MV-4-11 (cell line): ENCODE measurements at places on chromosomes 5 and 9.
A peak's percentile ranks its signal among the peaks of the same experiment; 100 is the strongest.

- no peak for DNase-seq
These were observed 24.3 kb upstream of the TRIM32 start for GRCh38 chr9:116662646-116663310.

GRCh38 chr5:126514558-126515141 lies 80.4 kb downstream of the ALDH7A1 start:
- no peak for DNase-seq

GRCh38 chr9:129384491-129385210 lies 206.6 kb upstream of the IER5L start:
- no peak for DNase-seq

GRCh38 chr9:103731541-103731940 lies 362.6 kb upstream of the SMC2 start:
- no peak for DNase-seq

DNA sequence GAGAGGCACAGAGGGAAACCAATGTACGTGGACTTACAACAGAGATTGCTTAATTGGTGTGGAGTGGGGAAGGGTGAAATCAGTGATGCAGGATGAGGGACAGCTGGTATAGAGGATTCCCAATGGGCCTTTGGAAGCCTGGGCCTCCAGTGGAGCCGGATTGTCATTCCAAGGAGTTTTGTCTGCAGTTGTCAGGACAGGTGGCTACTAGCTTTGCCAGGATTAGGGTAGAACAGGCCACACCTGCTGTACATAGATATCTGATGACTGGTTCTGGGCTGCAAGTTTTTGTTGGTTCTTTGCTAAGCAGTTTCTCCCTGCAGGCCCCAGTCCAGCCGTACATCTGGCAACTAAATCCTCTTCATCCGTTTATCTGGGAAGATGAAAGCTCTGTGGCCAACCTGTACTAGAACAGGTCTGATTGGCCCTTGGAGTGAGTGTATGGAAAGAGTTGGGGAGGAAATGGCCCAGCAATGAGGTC lies 4.2 kb downstream of the SKP2 start:
- no peak for DNase-seq

- DNase-seq, result no peak
These were observed 8.3 kb upstream of the XPA start for GRCh38 chr9:97705354-97705950.

GRCh38 chr9:127866535-127866934 lies 10.9 kb downstream of the AK1 start:
- DNase-seq, result no peak

DNA sequence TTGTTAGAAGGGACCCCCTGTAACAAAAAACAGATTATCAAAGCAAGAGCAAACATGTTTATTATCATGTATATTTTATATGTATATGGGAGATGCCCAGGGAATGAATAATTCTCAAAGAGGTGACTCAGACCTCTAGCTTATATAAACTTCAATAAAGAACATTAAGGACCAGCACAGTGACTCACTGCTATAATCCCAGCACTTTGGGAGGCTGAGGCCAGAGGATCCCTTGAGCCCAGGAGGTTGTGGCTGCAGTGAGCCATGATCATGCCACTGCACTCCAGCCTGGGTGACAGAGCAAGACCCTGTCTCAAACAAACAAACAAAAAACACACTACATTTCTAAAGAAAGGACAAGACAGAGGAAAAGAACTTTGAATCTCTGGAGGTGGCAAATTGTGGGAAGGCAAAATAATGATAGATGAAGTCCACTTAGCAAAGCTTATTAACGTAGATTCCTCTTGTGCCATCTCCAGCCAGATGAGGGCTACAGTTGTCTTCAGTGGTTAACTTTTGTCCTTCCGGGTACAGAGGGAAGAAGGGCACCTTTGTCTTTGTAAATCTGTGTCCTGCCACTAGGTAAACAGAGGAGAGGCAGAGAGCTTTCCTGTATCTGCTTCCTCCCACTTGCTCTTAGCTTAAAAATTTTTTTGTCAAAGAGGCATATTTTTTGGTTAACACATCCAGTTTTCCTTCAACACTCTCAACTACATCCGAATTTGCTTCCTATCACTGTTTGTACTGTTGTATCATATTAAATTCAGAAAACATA lies 7.5 kb upstream of the RFK start:
- DNase-seq, result no peak

- DNase-seq, result no peak
These were observed 45.6 kb downstream of the PIK3R1 start for GRCh38 chr5:68261169-68261568.

DNA sequence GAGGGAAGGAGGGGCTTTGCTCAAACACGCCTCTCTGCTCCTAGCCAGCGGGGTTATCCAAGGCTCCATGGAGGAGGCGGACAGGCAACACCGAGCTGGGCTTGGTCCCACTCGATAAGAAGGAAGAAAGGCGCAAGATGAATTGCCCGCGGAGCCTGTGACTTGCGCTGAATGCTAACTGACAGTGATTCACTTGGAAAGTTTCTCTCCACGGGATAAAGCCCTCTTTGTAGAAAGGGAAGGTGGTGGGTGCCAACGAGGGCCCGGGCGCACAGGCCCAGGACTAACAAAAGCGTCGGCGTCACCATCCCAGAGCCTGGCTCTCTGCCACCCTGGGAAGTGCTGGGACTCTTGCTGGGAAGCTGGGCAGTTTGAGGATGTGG lies 76.0 kb downstream of the VAV2 start:
- DNase-seq, result no peak

- no peak for DNase-seq
These were observed 91.2 kb upstream of the SNX2 start for GRCh38 chr5:122683631-122684030.

DNA sequence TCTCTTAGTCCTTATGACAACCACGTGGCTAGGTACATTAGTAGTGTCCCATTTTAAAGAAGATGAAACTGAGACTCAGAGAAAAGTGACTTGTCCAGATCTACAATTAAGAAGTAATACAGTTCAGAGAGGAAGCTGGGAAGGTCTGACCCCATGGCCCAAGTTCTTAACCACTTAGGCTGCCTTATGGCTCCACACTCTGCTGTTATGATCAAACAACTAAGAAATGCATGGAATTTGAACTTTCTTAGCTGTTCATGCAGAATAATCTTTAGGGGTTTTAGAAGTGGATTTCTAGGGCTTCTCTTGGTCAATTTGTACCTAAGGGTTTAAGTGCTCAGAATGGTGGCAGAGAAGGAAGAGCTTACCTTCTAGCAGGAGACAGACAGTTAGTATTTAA lies 128.0 kb upstream of the MSX2 start:
- DNase-seq, result no peak

DNA sequence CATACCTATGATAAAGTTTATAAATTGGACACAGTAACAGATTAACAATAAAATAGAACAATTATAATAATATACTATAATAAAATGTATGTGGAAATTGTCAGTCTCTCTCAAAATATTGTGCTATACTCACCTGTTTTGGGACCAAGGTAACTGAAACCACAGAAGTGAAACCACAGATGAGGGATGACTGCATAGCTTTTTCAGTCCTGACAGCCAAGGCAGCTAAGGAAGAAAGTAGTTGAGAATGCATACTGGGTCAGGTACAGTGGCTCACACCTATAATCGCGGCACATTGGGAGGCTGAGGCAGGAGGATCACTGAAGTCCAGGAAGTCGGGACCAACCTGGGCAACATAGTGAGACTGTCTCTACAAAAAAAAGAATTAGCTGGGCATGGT lies 8.9 kb downstream of the SRP19 start:
- DNase-seq, result no peak

GRCh38 chr9:17398350-17398749 lies 180.5 kb upstream of the SH3GL2 start:
- no peak for DNase-seq

DNA sequence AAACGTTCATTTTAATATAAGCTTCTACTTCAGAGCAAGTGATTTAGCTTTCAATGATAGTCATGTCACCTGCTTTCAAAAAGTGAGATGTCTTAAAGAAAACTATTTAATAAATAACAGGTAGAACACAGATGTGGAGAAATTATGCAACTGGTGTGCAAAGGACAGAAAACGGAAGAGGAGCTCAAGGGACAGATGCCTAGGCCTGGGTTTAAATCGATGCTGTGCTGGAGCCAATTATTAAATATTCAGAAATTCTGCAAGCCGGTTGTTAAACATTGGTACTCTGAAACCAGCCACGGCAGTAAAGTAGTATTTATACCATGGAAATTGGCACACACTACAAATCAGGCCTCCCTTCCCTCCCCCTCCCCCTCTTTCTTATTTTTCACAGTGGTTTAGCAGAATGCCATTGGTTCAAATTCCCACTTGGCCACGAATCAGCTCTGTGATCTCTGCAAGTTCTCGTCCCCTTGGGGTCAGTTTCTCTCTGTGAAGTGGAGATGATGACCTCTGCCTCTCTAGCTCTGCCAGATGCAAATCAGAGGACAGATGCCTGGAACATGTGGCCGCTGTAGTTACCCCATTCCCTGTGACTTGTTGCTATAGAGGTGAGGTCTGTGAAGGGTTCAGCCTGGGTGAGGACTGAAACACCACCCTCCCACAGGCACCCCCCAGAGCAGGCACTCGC lies 6.2 kb upstream of the RNF130 start:
- no peak for DNase-seq

GRCh38 chr5:128579639-128580038 lies 41.6 kb upstream of the FBN2 start:
- DNase-seq, result no peak

GRCh38 chr5:108827131-108827530 lies 79.4 kb downstream of the FER start:
- DNase-seq, result no peak

- DNase-seq, result no peak
These were observed 10.1 kb upstream of the FOXE1 start for GRCh38 chr9:97842960-97843359.

DNA sequence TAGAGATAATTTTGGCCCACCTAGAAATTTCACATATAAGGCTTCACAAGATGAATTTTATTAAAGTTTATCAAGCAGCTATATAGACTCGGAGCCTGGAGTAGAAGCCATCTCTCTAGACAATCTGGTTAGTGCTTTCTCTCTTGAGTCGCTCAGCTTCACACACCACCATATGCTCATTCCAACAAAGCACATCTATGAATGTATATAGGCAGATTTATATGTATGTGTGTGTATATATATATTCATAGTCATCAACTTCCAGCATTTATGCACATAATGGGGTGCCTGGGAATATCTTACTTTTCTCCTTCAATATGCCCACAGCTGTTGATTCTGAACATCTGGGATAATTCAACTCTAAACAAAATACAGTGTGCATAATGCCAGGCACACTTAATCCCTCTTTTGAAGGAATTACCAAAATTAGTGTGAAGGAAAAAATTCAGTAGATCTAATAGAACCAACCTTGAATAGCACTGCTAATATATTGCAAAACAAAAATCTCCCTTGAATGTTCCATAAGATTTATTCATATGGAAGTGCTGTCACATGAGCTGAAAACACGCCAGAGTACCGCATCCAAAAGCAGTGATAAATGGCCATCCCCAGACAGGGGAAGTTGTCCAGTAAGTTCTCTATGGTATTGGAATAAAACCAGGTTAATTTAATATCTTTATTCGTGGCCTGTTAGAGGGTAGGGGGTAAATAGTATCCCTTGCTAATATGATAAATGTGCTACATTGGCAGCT lies 56.0 kb upstream of the MOCS2 start:
- DNase-seq, result no peak

- DNase-seq, result peak; percentile 51
These were observed 7.6 kb downstream of the CRAT start for GRCh38 chr9:129102791-129103594.

- no peak for DNase-seq
These were observed 36.7 kb downstream of the SLC27A6 start for GRCh38 chr5:129001841-129002526.

GRCh38 chr9:83106263-83106662 lies 43.3 kb upstream of the RASEF start:
- no peak for DNase-seq

GRCh38 chr9:87545858-87546257 lies 48.2 kb downstream of the DAPK1 start:
- DNase-seq, result no peak

GRCh38 chr5:164346785-164347630 lies 841.6 kb downstream of the MAT2B start:
- DNase-seq, result peak; percentile 47

- peak; percentile 27 for DNase-seq
These were observed 597.3 kb upstream of the DAB2 start for GRCh38 chr5:40022057-40022456.

DNA sequence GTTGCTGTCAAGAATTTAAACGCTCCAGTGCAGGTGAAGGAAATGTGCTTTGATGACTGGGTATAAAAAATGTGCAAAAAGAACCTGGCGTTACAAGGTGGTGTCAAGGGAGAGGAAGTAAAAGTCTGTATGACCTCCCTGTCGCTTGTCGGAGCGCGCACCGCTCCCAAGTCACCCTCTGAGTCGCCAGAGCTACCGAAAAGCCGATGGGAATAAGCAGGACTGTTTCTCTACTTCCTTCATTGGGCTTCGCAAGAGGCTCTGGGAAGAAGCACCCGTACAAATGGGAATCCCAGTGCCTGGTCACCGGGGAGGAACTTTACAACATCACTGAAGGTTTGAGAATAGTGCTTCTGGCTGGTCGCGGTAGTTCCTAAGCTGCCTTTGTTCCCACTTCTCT lies 1.3 kb upstream of the DMRT2 start:
- DNase-seq, result no peak

DNA sequence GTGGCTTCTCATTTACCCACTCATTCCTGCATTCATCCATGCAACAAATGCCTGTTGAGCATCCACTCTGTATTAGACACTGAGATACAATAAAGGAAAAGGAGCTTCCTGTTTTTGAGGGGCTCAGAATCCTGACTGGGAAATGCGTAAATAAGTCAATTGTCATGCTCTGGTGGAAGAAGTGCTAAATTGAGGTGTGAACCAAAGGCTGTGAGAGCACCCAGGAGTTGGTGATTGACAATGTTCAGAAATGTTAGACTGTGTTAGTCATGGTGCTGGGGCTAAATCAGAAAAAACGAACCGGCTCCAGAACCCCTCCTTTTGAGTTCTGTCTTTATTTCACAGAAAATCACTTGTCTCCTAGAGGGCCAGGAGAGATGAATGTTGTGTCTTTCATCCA lies 558.6 kb upstream of the SGCD start:
- no peak for DNase-seq

DNA sequence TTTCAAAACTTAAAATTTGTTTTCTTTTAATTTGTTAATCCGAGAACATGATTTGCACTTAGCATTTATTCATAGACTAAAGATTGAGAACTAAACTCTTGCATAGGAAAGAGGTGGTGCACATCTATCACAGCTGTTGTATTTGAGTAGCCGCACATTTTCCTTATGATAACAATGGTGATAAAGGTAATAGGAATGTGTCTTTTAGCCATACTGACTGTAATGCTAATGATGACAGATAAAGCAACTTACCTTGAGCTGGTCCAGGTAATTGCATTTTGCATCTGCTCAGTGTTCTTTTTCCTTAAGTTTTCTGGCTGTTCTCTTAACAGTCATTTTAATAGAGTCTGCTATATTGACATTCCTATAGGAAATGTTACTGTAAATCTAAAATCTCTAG lies 19.0 kb downstream of the PHAX start:
- DNase-seq, result no peak
